Right lung (tissue), 10 donors: ENCODE measurements at places on chromosomes 11 and 22.

DNA sequence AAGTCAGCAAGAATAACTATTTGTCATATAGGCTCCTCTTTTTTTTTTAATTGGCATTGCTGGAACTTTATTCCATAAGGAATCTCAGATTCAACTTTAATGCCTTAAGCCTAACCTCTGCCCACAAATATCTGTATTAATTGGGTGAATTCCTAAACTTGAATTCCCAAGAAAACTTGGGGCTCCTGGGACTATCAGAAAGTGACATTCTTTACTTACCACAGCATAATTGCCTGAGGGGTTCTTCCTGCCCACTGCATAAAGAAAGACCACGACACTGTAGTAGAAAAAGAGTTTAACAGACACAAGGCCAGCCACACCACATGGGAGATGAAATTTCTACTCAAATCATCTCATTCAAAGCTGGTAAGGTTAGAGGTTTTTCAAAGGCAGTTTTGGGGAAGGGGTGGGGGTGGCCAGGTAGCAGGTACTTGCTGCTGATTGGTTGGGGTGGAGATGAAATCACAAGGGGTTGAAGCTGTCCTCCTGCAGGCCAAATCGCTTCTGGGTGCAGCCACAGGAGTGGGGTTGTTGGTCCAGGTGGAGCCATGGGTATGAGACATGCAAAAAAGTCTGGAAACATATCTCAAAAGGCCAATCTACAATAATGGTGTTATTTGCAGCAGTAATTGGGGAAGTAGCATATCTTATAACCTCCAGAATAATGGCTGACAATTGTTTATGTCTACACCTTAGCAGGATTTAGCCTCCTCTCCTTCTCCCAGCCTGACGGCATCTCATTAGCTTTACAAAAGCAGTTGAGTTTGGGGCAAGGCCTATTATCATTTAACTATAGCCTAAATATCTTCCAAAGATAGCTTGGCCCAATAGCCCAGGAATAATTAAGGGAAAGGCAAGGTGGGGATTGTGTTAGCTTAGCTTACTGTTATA, 4.8 kb upstream of the NLRP10 start:
- DNase-seq, result no peak

DNA sequence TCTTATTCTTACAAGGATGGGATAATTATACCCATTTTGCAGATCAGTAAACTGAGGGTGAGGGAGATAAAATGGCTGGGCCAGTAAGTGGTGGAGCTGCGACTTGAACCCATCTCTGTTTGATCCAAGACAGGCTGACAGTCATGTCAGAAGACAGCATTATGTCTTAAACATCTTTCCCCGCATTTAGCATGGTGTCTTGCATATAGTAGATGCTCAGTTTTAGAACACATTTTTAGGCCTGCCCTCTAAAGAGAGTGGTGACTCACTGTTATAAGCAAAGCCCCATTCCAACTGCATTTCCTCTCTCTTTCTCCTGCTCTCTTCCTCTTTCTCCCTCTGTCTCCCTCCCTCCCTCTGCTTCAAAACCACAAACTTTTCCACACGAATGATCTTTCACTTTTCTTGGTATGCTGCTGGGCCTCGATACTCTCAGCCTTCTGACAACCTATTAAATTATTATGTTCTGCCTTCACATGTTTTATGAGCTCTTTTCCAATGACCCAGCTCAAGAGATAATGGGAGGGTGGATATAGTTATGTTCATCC, 25.2 kb downstream of the CWC15 start:
- DNase-seq, result no peak

- no peak for DNase-seq
These were observed 63.7 kb upstream of the SESN3 start for GRCh38 chr11:95294701-95295100.

- no peak for DNase-seq
These were observed 32.0 kb downstream of the TMEM184B start for GRCh38 chr22:38240734-38241252.

DNA sequence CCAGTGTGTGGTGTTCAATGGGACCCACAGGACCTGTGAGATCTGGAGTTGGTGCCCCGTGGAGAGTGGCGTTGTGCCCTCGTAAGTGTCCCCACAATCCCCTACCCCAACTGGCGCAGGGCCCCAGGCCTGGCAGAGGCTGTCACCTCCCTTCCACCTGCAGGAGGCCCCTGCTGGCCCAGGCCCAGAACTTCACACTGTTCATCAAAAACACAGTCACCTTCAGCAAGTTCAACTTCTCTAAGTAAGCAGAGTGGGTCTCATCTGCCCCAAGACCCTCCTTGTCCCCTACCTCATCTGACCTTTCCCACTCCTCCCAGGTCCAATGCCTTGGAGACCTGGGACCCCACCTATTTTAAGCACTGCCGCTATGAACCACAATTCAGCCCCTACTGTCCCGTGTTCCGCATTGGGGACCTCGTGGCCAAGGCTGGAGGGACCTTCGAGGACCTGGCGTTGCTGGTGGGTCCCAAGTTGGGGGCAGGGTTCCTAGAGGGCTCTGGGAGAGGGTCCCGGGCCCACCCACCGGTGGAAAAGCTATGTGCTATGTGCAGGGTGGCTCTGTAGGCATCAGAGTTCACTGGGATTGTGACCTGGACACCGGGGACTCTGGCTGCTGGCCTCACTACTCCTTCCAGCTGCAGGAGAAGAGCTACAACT, 8.1 kb downstream of the P2RX6 start:
- DNase-seq, result no peak

DNA sequence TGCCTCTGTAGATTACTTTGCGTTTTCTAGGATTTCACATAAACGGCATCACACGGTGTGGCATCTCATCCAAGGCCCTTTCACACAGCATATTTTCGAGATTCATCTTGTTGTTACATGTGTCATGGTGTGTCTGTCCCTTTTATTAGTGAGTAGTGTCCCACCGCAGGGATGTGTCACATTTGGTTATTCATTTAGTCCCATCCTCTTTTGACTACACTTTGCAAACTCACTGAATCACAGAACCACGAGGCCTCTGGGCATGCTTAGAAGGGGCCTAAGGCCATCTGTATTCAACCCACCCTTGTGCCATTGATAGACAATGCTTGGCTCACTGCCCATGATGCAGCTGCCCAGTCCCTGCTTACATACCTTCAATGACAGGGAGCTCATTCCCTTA, 4.2 kb upstream of the RAC2 start:
- no peak for DNase-seq

GRCh38 chr22:46582281-46582933, 37.8 kb upstream of the GRAMD4 start:
- no peak for DNase-seq

DNA sequence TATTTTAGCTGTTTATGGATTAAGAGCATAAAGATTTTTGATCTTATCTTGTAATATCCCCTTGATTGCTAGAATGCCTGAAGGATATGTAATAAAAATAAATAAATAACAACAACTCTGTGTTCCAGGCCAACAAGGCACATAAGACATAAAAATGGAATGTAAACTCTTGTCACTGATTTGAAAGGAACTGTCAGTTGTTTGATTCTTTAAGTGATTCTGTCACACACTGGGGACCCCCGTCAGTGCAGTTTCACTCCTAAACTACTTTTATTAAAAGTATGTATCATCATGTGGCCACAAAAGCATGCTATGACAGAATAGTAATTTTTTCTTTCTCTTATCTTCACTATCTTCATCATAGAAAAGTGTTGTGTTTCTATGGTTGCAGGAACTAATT, 572.4 kb downstream of the CNTN5 start:
- no peak for DNase-seq
